ENCODE measurements at places on chromosomes 4 and X.

- DNase-seq: no peak
These were observed 347.6 kb upstream of the FAM241A start for GRCh38 chr4:111797455-111798163.

DNA sequence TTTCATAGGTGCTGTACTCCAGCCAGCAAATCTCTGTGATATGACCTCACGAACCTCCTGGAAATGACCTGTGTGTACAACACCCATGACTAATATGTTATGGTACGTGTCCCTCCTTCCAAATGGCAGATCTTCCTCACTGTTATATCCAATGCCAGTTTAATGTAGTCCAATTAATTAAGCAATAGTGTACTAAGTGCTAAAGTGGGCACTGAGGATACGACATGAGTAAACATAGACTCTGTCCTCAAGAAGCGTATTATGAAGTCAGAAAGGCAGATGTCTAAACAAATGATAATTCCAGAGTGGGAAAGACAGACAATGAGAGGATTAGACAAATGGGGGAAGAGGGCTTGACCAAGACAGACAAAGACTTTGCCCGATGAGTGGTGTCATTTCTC is 33.9 kb downstream of the GPRIN3 start:
- no peak for DNase-seq

GRCh38 chrX:41868392-41868977 is 54.9 kb downstream of the CASK start:
- no peak for DNase-seq

DNA sequence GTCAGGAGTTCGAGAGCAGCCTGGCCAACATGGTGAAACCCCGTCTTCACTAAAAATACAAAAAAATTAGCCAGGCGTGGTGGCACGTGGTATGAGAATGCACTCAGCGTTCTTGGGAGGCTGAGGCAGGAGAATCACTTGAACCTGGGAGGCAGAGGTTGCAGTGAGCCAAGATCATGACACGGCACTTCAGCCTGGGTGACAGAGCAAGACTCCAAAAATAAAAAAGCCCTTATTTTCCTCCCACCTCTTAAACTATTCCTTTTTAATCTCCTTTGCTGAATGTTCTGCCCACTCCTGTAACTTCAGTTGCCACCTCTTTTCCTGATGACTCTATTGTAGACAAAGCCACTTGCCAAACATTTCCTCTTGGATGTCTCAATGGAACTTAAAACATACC is 72.6 kb downstream of the TAF1 start:
- no peak for DNase-seq

GRCh38 chr4:101184668-101185067 is 162.7 kb downstream of the PPP3CA start:
- DNase-seq: no peak

GRCh38 chrX:38018766-38019425 is 12.5 kb downstream of the SYTL5 start:
- no peak for DNase-seq

GRCh38 chrX:427812-428725 is 41.4 kb upstream of the PPP2R3B start:
- no peak for DNase-seq

DNA sequence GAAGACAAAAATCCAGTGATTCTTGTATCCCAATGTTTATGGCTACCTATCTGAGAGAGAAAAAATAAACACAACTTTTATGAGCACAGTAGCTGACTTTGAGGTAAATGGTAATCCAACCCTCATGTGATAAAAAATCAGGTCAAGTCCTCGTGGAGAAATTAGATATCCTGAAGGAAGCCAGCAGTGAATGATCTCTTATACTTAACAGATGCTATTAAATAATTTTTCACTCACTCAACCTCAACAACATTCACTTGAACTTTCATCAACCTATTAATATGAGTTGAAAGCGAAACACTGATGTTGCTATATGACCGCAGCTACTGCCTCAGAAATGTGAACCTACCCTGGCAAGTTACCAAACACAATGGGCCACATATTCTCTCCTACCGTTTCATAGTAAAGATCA is 105.4 kb downstream of the GPC3 start:
- DNase-seq: no peak

DNA sequence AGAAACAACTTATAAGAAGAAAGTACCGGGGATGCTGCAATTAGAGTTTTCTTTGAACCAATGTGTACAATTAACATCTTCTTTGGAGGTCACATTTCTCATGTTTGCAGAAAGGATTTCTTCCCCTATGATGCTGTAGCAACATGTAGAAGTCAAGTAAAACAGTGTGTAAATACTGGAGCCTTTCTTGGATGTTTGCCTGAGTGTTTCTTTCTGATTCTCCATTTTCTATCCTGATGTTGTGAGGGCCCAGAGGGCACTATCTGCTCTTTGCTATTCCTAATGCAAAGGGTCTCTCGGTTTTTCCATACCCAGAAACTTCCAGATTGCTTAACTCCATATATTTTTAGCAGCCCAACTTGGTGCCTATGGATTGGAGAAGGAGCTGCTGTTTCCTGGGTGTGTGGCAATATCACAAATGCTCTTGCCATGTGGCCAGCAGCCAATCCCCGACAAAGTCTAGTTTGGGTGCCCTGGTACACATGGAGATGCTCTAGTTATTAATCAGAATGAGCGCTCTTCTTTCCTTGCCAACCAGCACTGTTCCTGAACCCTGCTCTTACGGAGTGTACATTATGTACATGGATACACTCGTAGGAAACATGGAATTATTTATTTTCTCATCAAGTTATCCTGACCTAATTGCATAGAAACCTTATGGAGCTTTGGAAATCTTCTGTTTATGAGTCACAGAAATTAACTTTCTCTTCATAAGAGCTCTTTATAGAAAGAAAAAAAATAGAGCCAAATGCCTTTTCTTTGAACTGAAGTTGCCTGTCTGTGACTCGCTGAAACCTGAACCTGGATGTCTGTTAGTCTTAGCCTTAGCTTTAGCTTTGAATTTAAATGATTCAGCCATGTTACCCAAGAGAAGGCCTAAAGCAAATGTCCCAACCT is 67.0 kb upstream of the GPC4 start:
- no peak for DNase-seq

- DNase-seq: no peak
These were observed 169.9 kb downstream of the DCLK2 start for GRCh38 chr4:150248181-150248580.

GRCh38 chrX:125150231-125150630 is 169.4 kb upstream of the TEX13C start:
- DNase-seq: no peak

- DNase-seq: no peak
These were observed 9.7 kb upstream of the IRAK1 start for GRCh38 chrX:154029439-154029838.

- no peak for DNase-seq
These were observed 25.9 kb downstream of the ZNF721 start for GRCh38 chr4:472881-473569.

DNA sequence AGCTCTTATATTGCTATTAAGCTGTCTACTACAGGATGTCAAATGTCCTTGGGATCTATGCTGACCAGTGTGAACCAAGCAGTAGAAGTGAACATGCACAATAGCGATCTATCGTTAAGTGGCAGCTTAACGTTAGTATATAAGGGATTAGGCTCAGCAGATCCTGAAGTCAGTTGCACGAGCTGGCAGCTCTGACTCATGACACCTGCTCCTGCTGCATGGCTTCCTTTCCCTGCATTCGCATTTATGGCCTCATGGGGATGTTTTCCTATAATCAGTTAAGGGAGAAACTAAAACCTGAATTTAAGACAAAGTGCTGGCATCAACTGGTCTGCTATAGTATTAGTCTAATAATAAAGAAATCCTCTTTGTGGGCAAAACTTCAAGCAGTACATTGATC is 12.7 kb upstream of the MCUB start:
- no peak for DNase-seq

DNA sequence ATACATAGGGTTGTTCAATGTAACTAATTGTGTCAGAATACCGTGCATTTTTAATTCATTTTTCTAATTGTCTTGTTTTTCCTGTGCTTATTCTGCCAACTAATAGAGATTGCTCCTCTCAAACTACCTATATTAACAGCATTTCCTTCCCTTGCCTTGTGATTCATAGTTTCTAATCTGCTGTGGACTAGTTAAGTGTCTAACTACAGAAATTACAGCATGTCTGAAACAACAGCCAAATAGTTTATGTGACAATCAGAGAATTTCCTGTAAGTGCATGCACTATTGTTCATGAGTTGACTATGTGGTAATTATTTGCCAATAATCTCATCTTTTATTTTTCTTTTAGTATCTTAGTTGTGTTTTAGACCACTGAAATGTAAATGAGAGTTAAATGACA is 4.1 kb upstream of the SEC24B start:
- DNase-seq: no peak

- no peak for DNase-seq
These were observed 21.6 kb downstream of the JAKMIP1 start for GRCh38 chr4:6178757-6179156.

DNA sequence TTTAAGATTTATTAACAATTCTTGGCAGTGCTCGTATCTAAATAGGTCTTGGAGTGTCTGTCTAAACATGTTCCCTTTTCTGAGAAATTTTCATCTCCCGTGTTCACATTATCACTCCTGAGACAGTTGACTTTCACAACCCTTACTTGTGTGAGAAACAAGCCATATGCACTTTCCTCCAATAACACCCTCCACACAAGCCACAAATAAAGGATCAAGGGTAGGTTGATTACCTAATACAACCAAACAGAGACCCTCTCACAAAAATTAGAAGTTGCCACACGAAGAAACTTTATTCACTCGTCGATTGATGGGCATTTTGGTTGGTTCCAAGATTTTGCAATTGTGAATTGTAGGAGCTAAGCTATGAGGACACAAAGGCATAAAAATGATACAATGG is 763.9 kb downstream of the TRAM1L1 start:
- no peak for DNase-seq

DNA sequence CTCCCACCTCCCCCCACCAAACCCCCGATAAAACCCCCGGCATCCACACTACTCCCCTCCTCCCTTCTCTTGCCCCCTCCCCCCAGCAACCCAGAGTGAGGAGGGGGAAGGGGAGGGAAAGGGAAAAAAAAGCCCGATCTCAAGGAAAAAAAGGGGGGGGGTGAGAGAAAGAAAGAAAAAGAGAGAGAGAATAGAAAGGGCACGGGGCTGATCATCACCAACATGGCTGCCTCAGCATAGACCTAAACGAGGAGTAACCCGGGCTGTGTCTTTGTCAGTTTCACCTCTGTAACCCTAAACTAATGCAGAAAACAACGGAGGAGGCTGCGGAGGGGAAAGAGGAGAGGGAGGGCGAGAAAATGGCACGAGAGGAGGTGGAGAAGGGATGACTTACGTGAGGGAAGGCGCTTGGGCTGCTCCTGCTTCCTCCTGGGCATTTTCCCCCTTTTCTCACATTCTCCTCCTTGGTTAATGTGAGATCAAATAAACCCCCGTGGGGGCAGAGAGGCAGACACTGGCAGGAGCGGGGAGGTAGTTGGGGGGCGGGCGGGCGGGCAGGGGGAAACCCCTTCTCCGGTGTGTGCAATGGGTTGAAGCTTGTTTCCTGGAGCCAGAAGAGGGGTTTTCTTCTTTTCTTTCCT is 532 bp downstream of the ZNF827 start:
- DNase-seq: no peak

GRCh38 chr4:108834835-108835384 is 72.1 kb upstream of the ETNPPL start:
- peak; percentile 26 for DNase-seq

DNA sequence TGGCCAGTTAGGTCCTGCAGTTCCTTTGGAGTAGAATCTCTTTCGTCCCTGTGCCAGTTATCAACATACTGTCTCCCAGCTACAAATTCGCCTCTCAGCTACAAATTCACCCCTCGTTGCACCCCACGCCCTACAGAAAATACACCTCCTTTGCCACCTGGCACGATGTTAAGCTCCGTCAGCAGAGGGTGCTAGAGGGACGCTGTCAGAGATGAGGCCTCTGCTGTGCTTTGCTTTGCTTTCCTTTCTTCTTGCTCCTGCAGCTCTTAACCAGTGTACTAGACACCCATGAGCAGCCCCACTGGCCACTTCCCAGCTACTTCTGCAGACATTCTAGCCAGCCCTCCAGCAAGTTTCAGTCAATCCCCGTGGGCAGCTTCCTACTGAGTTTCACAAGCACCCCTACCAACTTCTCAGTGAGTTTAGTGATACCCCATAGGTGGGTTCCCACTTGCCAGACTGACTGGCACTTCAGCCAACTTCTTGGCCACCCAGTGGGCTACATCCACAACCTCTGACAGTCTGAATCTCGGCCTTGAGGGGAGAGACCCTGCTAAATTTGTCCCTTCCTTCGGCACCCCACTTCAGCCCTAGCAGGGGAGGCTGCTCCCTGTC is 21.8 kb downstream of the HAUS3 start:
- DNase-seq: peak; percentile 63

DNA sequence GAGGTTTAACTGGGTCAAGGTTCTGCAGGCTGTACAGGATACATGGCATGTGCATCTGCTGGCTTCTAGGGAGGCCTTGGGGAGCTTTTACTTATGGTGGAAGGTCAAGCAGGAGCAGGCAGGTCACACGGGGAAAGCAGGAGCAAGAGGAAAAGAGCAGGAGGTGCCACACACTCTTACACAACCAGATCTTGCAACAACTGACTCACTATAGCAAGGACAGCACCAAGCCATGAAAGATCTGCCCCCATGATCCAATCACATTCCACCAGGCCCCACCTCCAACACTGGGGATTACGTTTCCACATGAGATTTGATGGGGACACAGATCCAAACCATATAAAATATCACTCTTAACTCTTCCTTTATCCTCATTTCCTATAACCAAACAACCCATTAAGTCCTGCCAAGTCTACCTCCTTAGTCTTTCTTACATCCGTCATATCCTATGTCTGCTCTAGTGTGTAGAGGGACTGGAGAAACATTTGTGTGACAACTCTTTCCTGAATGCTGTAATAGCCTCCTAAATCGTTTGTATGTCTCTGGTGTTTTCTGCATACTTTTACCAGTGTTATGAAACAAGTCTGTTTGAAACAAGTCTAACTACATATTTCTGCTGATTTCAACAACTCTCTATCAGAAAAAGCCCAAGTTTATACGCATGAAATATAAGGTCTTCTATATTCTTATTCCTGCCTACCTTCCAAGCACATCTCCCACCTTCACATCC is 8.3 kb upstream of the RAP2C start:
- DNase-seq: peak; percentile 29
